ENCODE measurements at places on chromosomes 11 and 22. TPM values are rescaled to one million over a fixed set of nuclear protein-coding genes. Genes with fewer than 3 reads are reported as not detected.

Gene RFPL1
- not detected for total RNA-seq

Gene CDHR5
- total RNA-seq, result not detected

Gene MCHR1
- 0.07 TPM for total RNA-seq

Gene HBG1
- not detected for total RNA-seq

Gene SWAP70
- total RNA-seq, result 31.9 TPM

Gene ZNF408
- 7.2 TPM for total RNA-seq

Gene PHLDA2
- 9.1 TPM for total RNA-seq

Gene SLC22A12
- total RNA-seq, result not detected

Gene SCGB1D4
- total RNA-seq, result not detected

Gene XKR3
- total RNA-seq, result 0.44 TPM

Gene SLC39A13
- 23.2 TPM for total RNA-seq

Gene TMPRSS13
- total RNA-seq, result not detected

Gene C11orf91
- total RNA-seq, result not detected

Gene MYBPC3
- not detected for total RNA-seq

Gene SLC17A6
- total RNA-seq, result not detected

Gene OR51B2
- total RNA-seq, result not detected

Gene CHRNA10
- total RNA-seq, result 0.86 TPM

Gene ACP2
- 74.4 TPM for total RNA-seq

Gene WNT7B
- 14.2 TPM for total RNA-seq

Gene FAM227A
- total RNA-seq, result 0.17 TPM

Gene OR5L1
- not detected for total RNA-seq

Gene FAM180B
- total RNA-seq, result not detected

Gene APOA5
- not detected for total RNA-seq

Gene ROBO4
- 0.99 TPM for total RNA-seq

Gene MEI1
- total RNA-seq, result not detected

Gene TENM4
- 5.5 TPM for total RNA-seq

Gene RAB39A
- 1.2 TPM for total RNA-seq

Gene RTL10
- 3.5 TPM for total RNA-seq

Gene ZBED4
- 3.8 TPM for total RNA-seq

Gene NXPE1
- total RNA-seq, result not detected

Gene NLRP10
- 2.1 TPM for total RNA-seq

Gene DEUP1
- not detected for total RNA-seq

Gene PHLDB1
- 66.8 TPM for total RNA-seq

Gene MEN1
- total RNA-seq, result 18.6 TPM
